NCI-H1105 treated with DMSO at 0.1 percent for 48 hours (cell line): ENCODE measurements at places on chromosomes 4 and X.

- no peak for DNase-seq
Observed at GRCh38 chr4:79425586-79425985, 17.6 kb upstream of the GK2 start.

GRCh38 chr4:76078033-76078613, 3.6 kb downstream of the ART3 start:
- no peak for DNase-seq

DNA sequence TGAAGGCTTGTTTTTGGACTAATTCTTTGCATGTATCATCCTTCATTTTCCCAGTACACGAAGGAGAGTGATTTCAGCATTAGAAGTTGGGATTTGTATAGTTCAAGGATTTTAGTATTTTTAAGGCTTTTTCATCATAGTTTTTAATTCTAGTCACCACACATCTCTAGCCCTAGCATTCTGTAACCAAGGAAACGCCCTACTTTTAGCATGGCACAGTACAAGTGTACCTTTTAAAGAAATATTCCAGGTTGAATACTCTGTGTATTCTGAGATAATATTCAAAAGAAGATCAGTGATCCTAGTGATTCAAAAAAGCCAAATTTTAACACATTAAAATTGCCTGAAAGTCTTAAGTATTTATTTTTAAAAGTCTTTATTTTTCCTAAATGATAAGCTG, 150.5 kb downstream of the RAP1GDS1 start:
- no peak for DNase-seq

DNA sequence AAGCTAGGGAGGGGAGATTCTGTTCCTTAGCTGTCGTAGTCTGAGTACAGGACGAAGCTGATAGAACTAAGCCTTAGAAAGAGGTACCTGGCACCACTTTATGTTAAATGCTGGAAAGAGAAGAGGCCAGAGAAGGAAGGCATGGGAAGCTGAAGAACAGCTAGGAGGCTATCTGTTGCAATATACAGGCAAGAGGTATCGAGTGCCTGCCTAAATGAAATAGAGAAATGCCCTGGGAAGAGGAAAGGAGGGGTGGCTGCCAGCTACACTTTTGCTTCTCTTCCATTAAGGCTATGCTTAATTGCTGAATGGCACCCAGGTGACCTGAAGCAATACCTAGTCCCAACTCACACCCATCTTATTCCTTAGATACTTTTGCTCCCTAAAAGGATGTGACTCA, 380.4 kb upstream of the FGF13 start:
- no peak for DNase-seq

- DNase-seq: no peak
Observed at GRCh38 chrX:81900522-81900921, 698.6 kb downstream of the SH3BGRL start.

GRCh38 chr4:188025476-188025875, 29.9 kb downstream of the ZFP42 start:
- DNase-seq: peak; percentile 61

GRCh38 chr4:165351359-165352130, 24.1 kb downstream of the MSMO1 start:
- DNase-seq: no peak

- DNase-seq: peak; percentile 36
Observed at GRCh38 chrX:46649421-46650260, 76.1 kb downstream of the CHST7 start.

GRCh38 chrX:134712272-134712671, 54.0 kb upstream of the PLAC1 start:
- DNase-seq: no peak

DNA sequence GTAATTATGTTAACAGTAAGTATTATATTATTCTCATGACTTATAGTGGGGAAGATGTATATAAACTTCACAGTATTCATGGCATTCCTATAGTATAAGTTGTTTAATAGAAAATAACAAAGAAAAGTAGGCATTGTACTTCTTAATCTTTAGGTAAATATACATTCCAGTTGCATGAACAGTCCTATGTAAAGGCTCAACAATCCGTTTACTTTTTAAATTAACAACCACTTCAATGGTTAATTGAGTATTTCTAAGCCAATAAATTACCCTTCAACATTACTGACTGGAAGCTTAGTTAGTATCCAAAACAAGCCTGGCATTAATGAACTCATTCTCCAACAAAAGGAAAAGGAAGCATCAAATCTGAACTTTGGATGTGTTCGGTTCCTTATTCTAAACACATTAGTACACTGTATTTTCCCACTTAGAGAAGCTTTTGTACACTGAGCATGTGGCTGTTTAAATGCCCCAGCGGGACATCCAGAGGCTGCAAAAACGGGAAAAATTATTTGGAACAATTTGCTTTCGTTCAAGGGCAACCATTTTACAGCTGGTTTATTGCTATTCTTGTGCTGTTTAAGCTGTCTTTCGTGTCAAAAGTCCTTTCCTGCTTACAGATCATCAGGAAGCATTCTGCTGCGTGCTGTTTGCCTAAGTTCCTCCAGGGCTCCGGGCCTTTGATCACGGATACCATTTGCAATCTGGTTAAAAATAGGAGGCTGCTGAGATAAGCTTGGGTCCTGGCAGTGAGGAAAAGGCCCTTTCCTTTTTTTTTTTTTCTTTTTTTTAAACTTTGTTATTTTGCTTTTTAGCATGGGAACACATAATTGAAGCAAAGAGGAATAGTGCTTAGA, 460.3 kb downstream of the SPRY1 start:
- DNase-seq: peak; percentile 31

DNA sequence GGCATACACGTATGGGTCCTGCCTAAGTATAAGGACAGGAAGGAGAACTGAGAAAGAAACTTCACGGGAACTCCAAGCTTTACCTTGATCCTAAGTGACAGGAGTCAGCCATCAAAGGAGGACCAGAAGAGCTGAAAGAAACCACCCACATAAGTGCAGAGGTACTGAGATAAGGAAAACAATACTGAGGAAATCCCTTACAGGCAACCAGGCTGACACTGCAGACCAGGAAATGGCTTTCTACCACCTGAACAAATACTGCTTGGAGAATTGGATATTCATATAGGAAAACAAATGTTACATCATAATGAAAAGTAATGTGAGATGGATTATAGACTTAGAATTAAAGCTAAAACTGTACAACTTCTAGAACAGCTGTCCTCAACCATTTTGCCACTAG, 127.0 kb downstream of the IL15 start:
- no peak for DNase-seq

DNA sequence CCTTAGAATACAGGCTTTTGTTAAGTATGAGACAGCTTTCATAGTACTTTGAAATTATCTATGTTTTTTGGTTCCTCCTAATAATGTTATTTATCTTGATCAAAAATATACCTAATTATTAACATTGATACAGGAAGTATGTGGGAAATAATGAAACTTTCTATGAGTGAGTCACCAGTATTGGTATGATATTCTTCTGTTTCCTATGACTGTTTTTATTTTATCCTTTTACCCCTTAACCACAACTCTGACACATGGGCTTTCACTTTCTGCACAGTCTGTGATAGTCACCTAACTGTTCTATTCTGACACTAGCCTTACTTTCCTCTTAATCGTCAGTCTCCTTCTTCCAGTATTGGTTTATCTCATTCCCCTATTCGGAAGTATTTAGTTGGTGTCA, 4.7 kb downstream of the THAP9 start:
- no peak for DNase-seq

DNA sequence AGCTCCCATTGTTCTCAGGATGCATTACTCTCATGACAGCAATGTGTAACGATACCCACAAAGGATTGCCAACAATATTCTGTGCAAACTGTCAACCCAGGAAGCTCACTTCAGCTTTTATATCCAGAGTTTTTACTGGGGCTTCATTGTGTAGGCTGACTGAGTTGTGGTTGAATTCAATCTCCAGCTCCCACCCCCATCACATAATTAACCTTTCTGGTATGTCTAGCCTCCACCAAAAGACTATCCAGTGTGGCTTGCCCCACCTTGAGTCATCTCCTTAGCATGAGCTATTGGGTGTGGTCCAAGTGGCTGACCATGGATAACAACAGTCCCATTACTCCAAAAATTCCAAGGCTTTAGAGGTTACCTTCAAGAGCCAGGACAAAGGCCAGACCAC, 17.7 kb upstream of the TAB3 start:
- no peak for DNase-seq

- DNase-seq: peak; percentile 11
Observed at GRCh38 chr4:80322716-80323115, 12.8 kb upstream of the CFAP299 start.

GRCh38 chrX:15619053-15619755, 18.4 kb upstream of the ACE2 start:
- no peak for DNase-seq

DNA sequence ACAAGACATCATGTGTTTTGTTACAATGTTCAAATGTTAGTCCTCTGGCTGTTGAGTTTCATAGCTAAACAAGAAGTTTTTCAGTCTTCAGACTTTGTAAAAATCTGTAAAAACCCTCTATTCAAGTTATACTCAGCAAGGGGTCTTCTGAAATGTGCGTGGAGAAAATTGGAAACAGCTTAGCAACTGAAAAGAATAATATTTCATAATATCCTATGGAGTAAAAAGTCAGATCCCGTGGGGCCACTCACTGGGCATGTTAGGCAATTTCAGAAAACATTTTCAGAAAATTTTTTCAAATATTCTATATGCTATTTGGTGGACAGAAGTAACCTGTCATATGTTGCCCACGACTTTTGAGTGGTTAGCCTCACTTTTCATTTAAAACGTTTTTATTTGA, 118.3 kb downstream of the CORIN start:
- DNase-seq: no peak

DNA sequence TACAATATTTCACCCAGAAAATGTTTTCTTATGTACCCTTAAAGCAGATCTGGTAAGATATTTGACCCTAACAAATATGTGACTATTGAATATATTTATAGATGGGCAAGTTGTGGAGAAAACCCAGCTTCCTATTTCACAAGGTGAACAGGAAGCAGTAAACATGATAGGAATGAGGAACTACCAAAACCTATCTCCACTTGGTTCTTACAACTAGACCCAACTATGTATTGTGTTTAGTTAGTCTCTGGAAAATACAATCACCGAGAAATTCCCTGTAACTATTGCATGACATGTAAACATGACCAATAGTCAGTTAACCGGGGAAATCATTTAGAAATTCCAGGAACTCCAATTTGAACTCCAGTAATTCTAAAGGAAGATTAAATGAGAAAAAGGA, 8.4 kb upstream of the RXFP1 start:
- DNase-seq: no peak

- no peak for DNase-seq
Observed at GRCh38 chr4:7759635-7760034, 180.0 kb downstream of the AFAP1 start.

GRCh38 chr4:54446581-54446980, 211.2 kb upstream of the KIT start:
- DNase-seq: no peak

DNA sequence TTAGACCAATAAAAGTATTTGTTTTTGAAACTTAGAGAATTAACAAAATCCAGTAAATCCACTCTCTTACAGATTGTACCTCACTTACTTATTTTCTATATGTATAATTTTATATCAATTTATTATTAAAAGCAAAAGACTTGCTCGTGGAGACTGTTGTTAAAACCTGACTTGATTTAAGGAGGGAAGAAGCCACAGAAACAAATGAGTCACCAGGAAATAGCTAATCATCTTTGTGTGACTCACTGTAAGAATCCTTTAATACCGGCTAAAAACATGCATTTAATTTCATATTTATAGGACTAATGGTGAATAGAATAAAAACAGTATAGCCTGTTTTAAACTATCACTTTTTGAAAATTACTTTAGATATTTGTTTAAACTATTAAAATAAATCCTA, 29.9 kb upstream of the UBE2NL start:
- no peak for DNase-seq

- no peak for DNase-seq
Observed at GRCh38 chrX:46959985-46960700, 47.9 kb downstream of the JADE3 start.

- no peak for DNase-seq
Observed at GRCh38 chr4:187436251-187436650, 559.3 kb upstream of the ZFP42 start.

GRCh38 chrX:47283015-47283771, 50.4 kb downstream of the USP11 start:
- DNase-seq: peak; percentile 51

DNA sequence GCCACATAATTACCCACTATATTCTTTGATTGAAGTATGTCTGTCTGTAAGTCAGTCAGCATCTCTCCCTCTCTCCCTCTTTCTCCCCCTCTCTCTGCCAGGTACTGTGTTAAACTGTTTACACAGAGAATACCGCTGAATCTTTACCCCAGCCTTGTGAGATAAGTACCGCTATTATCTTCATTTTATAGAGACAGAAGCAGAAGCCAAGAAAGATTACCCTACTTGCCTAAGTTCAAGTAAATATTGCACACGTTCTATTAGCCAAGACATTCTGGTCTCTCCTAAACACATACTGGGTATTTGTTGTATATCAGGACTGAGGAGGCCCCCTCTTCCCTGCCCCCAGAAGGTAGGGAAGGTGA, 695 bp upstream of the GPR101 start:
- peak; percentile 18 for DNase-seq

- DNase-seq: no peak
Observed at GRCh38 chrX:105063743-105064142, 156.8 kb downstream of the TEX13A start.

DNA sequence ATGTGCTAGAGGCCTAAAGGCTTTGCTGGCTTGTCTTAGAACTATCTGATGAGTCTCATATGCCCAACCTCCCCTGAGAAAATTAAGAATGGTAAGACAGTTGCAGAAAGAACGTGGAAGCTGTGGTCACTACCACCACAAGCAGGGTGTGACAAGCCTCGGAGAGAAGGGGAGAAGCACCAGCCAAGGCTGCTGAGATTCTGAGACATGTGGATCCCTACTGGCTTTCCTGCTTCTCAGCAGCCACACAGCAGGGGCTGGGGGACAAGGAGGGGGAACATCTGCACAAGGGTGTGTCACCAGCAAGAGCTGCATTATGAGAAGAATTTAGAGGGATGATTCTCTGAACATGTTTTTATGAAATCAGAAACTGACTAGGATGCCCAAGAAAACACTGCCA, 19.4 kb downstream of the TAPT1 start:
- DNase-seq: no peak

GRCh38 chr4:31702326-31702725, 982.2 kb downstream of the PCDH7 start:
- DNase-seq: no peak

- no peak for DNase-seq
Observed at GRCh38 chrX:12987900-12988594, 13.1 kb downstream of the TMSB4X start.

DNA sequence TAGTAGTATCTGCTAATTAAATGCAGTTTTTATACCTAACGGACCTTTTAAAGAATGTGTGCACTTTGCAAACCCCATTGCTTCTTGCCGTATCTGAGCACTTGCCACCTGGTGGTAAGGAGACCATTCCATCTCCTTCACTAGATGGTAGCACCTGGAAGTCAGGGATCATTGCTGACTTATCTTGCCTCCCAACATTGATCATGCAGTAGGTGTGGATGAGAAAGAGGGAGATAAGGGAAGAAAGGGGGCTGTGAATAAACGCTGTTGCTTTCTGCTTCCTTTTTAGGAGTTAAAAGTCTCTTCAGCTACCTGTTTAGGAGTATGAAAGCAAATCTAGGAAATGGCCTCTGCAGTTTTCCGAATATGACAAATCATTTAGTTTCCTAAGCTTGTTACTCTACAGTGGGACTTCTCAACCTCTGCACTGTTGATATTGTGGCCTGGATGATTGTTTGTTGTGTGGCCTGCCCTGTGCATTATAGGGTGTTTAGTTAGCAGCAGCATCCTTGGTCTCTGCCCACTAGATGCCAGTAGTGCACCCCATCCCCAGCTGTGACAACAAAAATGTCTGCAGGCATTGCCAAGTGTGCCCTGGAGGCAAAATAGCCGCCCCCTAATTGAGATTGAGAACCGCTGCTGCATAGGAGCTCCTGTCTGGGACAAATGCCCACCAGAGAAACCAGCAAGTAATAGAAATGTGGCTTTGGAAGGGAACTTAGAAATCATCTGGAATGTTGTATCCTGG, 38.8 kb downstream of the GAB1 start:
- DNase-seq: no peak
